ENCODE measurements at places on chromosomes 7 and 10. TPM values are rescaled to one million over a fixed set of nuclear protein-coding genes. Genes with fewer than 3 reads are reported as not detected.

DNA sequence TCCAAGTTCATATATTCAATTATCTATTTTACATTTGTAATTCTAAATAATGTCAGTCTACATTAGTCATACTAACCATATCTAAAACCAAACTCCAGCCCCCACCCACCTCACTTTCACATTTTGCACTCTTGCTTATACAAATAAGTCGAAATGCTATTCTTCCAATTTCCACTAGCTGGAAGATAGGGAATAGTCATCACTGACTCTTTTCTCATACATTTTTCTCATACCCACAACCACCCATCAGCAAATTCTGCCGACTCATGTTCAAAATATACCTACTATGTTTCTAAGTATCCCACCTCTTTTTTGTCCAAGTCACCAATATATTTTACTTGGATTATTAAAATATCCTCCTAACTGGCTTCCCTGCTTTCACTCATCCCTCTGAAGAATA, 93.2 kb upstream of the DGKB start:
- no peak for DNase-seq

DNA sequence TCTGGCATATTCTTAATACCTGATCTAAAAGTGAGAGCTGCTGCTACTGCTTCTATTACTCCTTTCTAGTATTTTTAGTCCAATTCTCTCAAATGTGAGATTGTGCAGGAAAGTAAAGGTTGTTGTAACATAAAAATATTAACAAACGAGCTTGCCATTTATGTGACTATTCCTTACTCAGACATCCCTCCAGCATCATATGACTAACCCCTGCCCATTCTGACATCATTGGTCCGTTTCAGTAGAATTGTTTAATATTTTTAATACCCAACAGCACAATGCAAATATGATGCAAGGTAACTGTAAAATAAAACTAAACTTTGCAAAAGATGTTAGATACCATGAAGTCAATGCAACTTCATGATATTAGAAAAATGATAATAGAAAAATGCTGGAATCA, 83.6 kb downstream of the CFAP58 start:
- no peak for DNase-seq

- DNase-seq = no peak
Observed at GRCh38 chr10:49083261-49083660, 32.1 kb downstream of the VSTM4 start.

- no peak for DNase-seq
Observed at GRCh38 chr10:95308389-95309302, 17.8 kb upstream of the PDLIM1 start.

- peak; percentile 47 for DNase-seq
Observed at GRCh38 chr10:93554760-93555432, 11.6 kb upstream of the FFAR4 start.

The CYP26C1 gene
- not detected for total RNA-seq

The ARMH3 gene
- 9.3 TPM for total RNA-seq

Data from G401 (cell line).